Smooth muscle cell of trachea (primary cell): ENCODE measurements at places on chromosomes 4 and X. TPM values are rescaled to one million over a fixed set of nuclear protein-coding genes. Genes with fewer than 3 reads are reported as not detected.

The ANKRD37 gene
- 3.9 and 4.6 TPM in 2 replicates for total RNA-seq

The RIPPLY1 gene
- not detected in 2 replicates for total RNA-seq

The RELL1 gene
- total RNA-seq = 58.9 and 91.6 TPM in 2 replicates

The EPHA5 gene
- 4.5 and 4.7 TPM in 2 replicates for total RNA-seq

The HPGDS gene
- not detected in 2 replicates for total RNA-seq

The RPGR gene
- total RNA-seq = 6.6 and 8.9 TPM in 2 replicates

The NKX6-1 gene
- 14.9 and 18.6 TPM in 2 replicates for total RNA-seq

The PFKFB1 gene
- not detected in 2 replicates for total RNA-seq

The LRRC66 gene
- total RNA-seq = 0.83 and 1.5 TPM in 2 replicates

The CT45A5 gene
- total RNA-seq = not detected in 2 replicates

The TAF7L gene
- 0.50 and 0.58 TPM in 2 replicates for total RNA-seq

The CDKL5 gene
- total RNA-seq = 3.1 and 3.9 TPM in 2 replicates
